ENCODE measurements at places on chromosomes 2 and 18.

GRCh38 chr2:47015206-47015605 is 99.6 kb upstream of the MCFD2 start:
- no peak for DNase-seq

DNA sequence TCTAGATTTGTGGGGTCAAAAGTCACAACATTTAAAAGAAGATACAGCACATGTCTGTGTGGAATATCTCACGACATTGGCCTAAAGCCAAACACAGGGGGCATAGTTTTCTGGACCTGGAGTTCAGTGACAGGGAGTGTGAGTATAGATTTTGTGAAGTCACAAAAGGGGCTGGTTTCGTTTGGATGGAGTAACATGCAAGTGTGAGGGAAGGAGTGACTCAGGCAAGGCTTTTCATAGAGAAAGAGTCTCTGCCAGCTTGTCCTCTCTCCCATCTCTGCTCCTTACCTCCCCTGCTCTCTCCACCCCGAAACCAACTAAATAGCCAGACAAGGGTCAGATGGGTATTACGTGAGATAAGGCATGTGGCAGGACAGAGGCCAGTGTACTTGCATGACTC is 3.7 kb upstream of the EPAS1 start:
- DNase-seq, result no peak

- DNase-seq, result peak; percentile 82
These were observed 58.7 kb downstream of the RBKS start for GRCh38 chr2:27831279-27832050.

GRCh38 chr2:76283350-76283749 is 572.6 kb upstream of the GCFC2 start:
- no peak for DNase-seq

- no peak for DNase-seq
These were observed 39.9 kb downstream of the NGEF start for GRCh38 chr2:232973011-232973735.

GRCh38 chr2:109189751-109190150 is 60.7 kb downstream of the SH3RF3 start:
- no peak for DNase-seq

DNA sequence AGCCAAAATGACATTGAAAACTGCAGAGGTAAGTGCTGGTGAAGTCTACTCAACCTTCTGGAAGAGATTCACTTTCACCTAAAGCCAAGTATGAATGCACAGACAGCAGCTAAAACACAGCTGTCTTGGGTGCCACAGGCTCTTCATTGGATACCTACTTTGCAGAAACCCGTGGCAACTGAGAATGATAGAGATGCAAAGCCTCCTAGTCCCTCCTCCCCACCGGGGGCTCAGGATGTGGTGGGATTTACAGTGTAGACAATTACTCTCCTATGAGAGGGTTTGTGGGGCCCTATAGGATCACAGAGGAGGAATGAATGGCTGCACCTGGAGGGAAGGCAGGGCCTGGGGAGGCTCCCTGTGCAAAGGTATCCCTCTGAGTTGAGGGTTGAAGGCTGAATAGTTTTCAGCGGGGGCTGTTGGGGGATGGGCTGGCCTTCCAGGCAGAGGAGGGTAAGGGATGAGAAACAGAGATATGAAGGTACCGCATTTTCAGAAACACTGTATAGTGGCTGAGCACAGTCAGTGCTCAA is 131.6 kb downstream of the RNF144A start:
- no peak for DNase-seq

GRCh38 chr2:15980605-15981098 is 40.3 kb downstream of the MYCN start:
- no peak for DNase-seq

GRCh38 chr2:80499095-80499494 is 194.5 kb upstream of the LRRTM1 start:
- no peak for DNase-seq

DNA sequence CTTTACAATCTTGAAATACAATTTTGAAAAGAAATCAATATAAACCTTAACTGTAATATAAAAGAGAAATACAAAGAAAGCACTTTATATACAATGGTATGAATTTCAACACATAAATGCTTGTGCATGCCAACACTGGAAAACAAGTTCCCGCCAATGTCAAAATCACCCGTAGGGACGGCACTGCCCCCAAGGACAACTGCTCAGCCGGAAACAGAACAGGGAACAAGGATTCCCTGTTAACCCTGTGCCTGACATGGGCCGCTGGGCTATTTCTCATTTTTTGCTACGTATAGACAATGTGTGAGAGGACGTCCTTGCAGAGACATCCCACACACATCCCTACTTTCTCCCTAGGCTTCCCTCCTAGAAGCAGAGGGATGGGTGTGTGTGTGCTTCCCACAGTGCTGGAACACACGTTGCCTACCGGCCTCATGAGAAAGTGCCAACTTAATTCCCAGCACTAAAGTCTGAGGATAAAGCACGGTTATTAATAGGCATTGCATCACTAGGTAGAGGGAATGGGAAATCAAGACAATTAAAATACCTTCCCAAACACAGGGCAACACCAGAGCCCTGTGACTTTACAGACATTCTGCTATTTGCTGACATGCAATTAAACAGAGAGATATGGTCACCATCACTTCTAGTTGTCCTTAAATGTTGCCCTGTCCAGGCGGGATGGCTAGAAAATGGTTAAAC is 14.4 kb downstream of the AFG3L2 start:
- no peak for DNase-seq
